ENCODE measurements at places on chromosomes 12 and 14.

DNA sequence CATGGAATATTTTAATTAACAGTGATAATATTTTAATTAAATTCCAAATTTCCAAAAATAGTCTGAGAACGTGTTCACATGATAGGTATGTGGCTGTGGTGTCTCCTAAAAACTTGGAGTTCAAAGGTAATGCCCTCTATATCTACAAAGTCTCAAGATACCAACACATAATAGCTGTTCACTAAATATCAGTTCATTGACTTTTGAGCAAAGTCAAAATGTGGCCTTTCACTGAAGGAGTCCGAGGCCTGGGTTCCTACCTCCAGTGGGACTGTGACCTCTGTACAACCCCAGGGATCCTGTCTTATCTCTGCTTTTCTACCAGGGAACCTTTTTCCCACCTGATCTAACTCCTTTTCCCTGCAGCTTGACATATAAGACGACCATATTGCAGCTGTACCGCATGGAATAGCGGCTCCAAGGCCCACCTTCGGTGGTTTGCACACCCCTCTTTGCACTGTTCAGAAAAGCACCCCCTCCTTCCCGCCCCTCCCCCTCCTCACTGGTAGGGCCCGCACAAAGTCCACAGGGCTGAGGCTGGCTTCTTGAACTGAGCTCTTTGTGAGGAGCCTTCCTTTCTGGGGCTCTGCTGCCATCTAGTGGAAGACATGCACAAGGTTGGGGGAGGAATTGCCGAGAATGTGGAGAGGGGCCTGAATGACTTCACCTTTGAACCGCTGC lies 3.1 kb downstream of the CCND2 start:
- DNase-seq: peak; percentile 48

- no peak for DNase-seq
These were observed 5.4 kb downstream of the HMGA2 start for GRCh38 chr12:65829716-65830115.

- DNase-seq: no peak
These were observed 28.6 kb downstream of the ABCB9 start for GRCh38 chr12:122937622-122938091.

GRCh38 chr12:48777501-48778400 lies 11.1 kb downstream of the ADCY6 start:
- no peak for DNase-seq

DNA sequence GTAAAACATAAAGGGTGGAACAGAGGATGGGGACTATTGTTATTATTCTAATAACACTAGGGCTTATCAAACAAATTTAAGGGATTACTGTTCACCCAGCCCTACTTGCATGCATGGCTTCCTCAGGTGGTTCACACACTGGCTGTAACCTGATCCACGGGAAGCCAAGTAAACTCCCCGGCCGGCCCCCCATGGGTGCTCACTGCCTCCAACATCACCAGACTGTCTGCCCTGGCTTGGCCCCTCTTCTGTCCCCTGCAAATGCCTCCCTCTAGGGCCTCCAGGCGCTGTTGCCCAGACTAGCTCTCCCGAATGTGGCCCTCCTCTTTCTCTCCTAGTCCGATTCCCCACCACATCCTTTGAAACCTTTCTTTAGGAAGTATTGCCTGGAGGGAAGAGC lies 18.6 kb downstream of the FAIM2 start:
- DNase-seq: no peak

DNA sequence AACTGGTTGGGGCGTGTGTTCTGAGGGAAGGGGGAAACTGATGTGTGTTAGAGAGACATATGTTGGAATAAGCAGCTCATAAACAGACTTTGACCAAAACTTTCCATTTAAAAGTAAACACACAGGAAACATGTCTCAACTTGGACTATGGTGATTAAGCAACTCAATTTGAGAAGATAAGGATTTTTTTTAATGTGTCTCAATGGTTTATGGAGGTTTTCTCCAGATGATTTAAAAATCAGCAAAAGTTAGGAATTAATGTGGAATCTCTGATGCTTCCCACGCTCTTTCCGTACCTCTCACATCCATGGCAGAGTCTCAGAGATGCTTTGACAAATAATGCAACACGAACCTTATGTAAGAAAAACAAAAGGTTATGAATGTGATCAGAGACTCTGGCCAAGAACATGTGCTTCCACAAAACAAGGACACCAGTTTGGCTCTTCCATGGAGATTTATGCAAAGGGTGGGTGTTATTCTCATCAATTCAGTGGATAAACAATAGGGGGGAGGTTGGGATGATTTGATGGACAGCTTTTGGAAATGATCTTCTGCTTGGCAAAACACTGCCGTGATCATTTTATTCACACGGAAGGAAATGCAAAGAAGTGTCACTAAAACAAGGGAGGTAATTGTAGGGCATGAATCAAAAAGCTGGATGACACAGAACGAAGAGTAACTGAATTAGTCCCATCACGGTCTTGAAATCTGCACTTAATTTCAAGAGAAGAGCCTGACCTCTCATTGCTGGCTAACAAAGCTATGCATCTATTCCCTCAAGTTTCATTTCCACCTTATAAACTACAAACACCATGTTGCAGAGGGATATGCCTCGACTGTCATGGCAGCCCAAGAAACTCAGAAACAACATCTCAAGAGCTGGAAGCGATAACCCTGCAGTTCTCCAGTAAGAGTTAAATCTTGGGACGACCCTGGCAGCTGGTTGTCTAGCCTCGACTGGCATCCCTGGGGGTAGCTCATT lies 76.5 kb downstream of the FOXN3 start:
- DNase-seq: no peak

DNA sequence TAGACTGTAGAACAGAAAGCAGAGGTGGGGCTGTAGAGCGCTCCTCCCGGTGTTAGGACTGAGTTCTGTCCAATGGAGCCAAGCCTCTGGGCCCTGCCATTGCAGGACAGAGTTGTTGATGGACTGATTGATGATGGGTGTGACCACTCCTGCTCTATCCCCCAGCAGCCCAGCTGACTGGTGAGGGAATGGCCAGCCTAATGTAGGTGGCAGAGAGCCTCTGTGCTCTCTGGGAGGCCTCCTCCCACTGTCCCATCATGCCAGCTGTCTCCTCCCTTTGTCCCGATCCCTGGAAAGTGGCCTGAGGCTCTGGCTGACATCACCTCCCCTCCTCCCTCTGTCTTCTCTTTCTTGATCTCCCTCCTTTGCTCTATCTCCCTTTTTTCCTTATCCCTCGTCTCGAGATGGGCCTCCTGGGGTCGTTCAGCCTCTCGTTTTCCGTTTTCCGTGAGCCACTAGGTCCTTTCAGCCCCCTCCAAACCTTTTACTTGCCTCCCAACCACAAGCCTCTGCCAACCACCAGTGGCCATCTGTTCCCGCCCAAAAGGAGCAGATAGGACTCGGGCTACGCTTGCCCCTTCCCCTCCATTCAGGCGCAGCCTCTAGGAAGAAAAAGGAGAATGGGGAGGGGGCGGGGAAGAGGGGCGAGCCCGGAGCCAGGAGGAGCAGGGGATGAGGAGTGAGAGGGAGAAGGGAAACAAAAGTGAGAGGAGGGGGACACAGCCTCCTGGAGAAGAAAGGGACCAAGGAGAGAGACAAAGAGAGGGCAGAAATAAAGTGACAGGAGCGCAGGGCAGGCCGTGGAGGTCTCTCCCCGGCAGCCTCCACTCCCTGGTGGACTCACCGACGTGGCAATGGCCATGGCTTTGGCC lies 572 bp downstream of the EFS start:
- DNase-seq: no peak

GRCh38 chr12:12195081-12195480 lies 71.8 kb downstream of the LRP6 start:
- no peak for DNase-seq

DNA sequence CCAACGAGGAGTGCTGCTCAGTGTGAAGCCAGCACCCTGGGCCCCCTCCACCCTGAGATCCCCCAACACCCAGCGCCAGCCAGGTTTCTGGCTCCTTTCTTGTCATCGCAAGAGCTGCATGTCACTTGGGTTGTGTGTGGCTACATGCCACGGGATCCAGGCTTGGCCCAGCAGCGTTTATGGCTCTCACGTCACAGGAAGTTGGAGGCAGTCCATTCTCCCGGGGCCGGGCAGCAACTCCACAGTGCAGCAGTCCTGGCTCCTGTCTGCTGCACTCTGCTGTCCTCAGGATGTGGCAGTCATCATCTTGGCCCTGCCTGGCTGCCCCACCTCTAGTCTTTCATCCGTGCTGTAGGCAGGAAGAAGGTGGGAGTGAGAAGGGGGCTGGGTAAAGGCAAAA lies 78.3 kb downstream of the AACS start:
- DNase-seq: no peak

DNA sequence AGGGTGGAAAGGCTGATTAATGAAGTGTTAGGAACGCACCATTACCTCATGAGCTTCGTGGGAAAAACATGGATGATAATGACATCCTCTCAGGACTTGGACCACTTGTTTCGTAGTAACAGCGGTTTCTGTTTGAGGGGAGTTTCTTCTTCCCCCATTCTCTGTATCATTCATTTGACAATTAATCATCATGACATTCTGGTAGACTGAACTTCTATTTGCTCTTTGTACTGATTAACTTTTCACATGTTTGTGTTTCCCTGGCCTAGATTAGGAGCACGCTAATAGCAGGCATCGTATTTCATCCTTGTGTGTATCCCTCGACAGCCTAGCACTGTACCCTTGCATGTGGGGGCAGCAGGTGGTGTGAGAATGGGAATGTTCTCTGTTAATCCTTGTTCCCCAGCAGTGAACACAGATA lies 8.0 kb downstream of the LRRC74A start:
- no peak for DNase-seq

GRCh38 chr12:104462931-104463339 lies 6.2 kb downstream of the CHST11 start:
- no peak for DNase-seq
